KBM-7 (cell line): ENCODE measurements at places on chromosomes 1 and 21.

DNA sequence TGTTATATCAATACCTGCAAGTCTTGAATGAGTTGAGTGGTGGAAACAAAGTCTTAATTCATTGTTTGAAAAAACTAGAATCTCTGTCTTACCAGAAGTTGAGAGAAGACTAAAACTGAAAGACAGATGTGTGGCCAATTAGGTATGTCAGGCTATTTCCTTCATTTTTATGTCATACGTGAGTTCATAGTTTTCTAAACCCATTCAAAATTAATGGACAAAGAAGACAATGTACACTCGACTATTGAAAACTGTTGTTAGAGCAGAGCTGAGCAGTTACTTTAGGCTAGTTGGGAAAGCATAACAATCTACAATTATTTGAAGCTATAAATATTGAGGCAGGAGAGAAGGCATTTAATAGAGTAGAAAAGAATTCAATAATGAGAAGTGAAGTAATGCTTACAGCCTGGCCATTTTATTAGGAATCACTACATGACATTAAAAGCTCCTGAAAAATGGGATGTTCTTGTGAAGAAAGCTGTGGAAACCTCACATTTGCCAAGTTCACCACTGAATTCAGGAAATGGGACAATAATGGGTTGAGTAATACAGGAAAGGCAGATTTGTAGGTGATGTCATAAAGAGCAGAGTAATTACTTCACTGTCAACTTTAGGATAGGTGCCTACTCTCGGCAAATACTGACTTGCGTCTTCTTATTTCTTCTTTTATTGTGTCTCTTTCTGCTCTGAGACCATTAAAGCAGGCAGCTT lies 204.4 kb downstream of the PLA2G4A start:
- DNase-seq, result no peak

- DNase-seq, result no peak
These were observed 3.1 kb upstream of the KCNK2 start for GRCh38 chr1:215079456-215079855.

GRCh38 chr1:230728710-230729392 lies 14.9 kb upstream of the AGT start:
- DNase-seq, result no peak

GRCh38 chr1:162040001-162040400 lies 16.3 kb upstream of the OLFML2B start:
- DNase-seq, result no peak

GRCh38 chr21:44718093-44718492 lies 6.7 kb upstream of the TSPEAR start:
- DNase-seq, result no peak
